ENCODE measurements at places on chromosomes 2 and 18. TPM values are rescaled to one million over a fixed set of nuclear protein-coding genes. Genes with fewer than 3 reads are reported as not detected.
A peak's percentile ranks its signal among the peaks of the same experiment; 100 is the strongest.

DNA sequence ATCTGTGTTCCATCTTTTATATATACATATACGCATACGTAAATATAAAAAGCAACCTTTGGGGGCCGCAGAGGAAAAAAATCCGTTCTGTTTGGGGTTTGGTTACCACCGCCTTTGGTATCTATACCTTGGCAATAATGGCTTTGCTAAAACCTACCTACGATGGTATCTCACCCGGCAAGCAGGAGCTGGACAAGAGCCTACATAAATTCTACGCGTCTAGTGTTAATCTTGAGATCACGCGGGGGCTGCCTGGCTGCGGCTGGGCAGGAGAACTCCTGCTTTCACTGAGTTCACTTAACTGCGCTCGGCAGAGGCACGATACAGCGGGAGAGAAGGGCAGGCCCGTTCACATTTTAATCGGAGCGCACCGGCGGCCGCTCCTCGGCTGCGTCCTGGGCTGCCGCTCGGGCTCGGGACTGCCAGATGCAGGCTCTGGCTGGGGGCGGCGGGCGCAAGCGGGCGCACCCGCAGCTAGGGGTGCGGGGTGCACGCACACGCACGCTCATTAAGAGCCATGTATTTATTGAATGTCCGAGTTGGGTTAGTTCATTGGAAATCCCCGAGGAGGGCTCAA is 1.7 kb upstream of the POU3F3 start:
- peaks cover 39% of the 10 kb centered on the region for H3K27me3 ChIP-seq
- peak overlapping the region; percentile 33 for H3K4me3 ChIP-seq
- peaks cover 50% of the 10 kb centered on the region for H3K4me1 ChIP-seq

- H3K4me3 ChIP-seq = no peak overlapping the region
- peak overlapping the region; percentile 71 for H3K27ac ChIP-seq
- H3K4me1 ChIP-seq = peaks cover 13% of the 10 kb centered on the region
- H3K36me3 ChIP-seq = no peaks in the 10 kb centered on the region
These were observed 30.6 kb downstream of the SOWAHC start for GRCh38 chr2:109644571-109645275.

The MC2R gene
- polyA plus RNA-seq = not detected

The CRYBA2 gene
- polyA plus RNA-seq = 1.2 TPM

The LIPG gene
- 2.5 TPM for polyA plus RNA-seq

DNA sequence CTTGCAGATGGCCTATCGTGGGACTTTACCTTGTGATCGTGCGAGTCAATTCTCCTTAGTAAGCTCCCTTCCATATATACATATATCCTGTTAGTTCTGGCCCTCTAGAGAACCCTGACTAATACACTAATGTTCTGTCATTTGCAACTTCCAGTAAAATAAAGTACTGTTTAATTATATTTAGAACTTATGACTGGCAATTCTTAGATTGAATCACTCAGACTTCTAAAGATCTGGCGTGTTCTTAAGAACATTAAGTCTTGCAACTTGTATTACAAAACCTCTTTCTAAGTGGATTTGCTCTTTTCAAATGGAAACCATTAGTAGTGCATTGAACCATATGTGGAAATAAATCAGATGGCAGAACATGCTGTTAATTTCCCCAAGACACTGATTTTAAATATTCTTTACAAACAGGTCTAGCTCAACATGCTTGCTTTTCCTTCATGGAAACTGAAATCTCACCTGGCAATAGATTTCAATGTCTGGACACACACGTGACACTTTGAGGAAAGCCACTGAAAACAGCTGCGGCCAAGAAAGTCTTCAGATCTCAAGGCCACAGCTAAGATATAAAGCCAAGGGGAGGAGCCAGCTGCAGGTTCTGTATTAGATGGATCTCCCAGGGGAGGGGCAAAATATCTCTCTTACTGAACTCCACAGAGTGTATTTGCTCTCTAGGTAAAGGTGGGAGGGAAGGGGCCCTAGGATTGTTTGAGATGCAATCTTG is 50.6 kb downstream of the PMAIP1 start:
- H3K4me3 ChIP-seq = no peak overlapping the region
- no peaks in the 10 kb centered on the region for H3K4me1 ChIP-seq
- no peak for DNase-seq
- no peaks in the 10 kb centered on the region for H3K27me3 ChIP-seq

The WDR12 gene
- polyA plus RNA-seq = 9.3 TPM

GRCh38 chr2:167844714-167845530 is 402.5 kb downstream of the STK39 start:
- DNase-seq = no peak
- H3K4me1 ChIP-seq = no peaks in the 10 kb centered on the region
- no peak overlapping the region for H3K27ac ChIP-seq
- no peaks in the 10 kb centered on the region for H3K36me3 ChIP-seq

The EML6 gene
- polyA plus RNA-seq = 1.3 TPM

- H3K27ac ChIP-seq = no peak overlapping the region
- H3K36me3 ChIP-seq = peaks cover 100% of the 10 kb centered on the region
- no peak overlapping the region for H3K4me3 ChIP-seq
- no peaks in the 10 kb centered on the region for H3K27me3 ChIP-seq
- H3K4me1 ChIP-seq = peaks cover 20% of the 10 kb centered on the region
- no peak for DNase-seq
These were observed 27.4 kb upstream of the SAG start for GRCh38 chr2:233280114-233280693.

GRCh38 chr2:170375192-170375591 is 197.2 kb downstream of the MYO3B start:
- no peak overlapping the region for H3K4me3 ChIP-seq
- no peak overlapping the region for H3K27ac ChIP-seq
- H3K36me3 ChIP-seq = no peaks in the 10 kb centered on the region

The DAW1 gene
- polyA plus RNA-seq = not detected

DNA sequence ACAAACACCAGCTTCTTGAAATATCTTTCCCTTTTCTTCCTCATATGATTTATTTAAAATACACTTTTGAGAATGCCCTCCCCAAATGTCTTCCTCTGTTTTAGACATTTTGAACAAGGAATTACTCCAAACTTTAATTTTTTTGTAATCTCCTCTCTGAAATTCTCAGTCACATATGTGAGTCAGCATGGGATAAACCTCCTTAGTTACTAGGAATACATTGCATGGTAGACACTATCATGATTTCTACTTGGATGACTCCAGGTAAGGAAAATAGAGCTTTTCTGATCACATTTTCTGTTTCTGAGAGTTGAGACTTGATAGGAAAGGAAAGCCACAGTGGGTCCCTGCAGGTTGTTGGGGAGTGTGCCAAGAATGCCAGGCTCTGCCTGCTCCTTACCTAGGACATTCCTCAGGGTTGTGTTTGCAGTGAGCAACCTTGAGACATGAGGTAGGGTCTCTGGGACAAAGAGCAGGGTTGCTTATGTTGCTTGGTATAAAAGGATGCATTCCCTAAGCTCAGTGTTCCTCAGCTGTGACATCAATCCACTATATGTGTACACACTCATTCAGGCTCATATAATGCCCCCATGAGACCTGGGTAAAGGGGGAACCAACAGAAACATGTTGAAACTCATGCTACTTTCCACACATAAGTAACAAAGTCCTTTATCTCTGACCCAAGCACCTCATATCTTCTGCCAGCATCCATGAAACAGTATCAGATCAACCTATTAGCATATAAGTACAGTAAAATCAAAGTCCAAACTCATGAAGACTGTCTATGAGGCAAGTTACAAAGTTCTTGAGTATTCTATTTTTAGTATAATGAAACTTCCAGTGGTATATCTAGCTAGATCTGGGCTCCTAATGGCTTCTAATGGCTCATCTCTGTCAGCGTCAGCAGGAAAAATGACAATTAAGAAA is 112.8 kb upstream of the SCN1A start:
- H3K4me3 ChIP-seq = no peak overlapping the region
- H3K27me3 ChIP-seq = no peaks in the 10 kb centered on the region
- H3K36me3 ChIP-seq = no peaks in the 10 kb centered on the region
- H3K27ac ChIP-seq = no peak overlapping the region
- DNase-seq = no peak
- no peaks in the 10 kb centered on the region for H3K4me1 ChIP-seq

DNA sequence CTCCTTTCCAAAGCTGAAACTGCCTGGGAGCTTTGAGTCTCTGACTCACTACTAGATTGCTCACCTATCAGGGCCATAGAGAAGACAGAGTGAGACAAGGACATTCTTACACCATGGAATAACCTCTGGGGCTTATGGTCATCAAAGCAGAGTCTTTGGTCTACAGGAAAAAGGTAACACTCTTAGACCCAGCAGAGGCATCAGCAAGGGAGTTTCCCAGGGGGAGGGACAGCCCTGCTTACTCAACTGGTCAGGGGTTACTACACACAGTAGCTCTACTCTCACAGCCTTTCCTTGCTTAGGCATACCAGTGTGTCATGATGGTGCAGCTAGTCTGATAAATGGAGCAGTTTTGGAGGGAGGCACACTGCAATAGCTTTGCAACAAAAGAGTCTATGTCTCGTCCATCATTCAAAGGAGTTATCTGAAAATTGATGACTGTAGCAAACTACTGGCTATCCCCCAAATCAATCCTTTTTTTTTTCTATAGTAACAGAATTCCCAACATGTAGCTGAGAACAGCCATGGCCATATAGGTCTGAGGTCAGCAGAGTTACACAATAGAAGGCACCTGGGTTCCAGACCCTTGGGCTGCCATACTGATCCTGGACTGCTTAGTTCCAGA is 22.4 kb upstream of the CD28 start:
- no peaks in the 10 kb centered on the region for H3K27me3 ChIP-seq
- H3K4me3 ChIP-seq = no peak overlapping the region
- peak overlapping the region; percentile 31 for H3K27ac ChIP-seq
- peaks cover 32% of the 10 kb centered on the region for H3K4me1 ChIP-seq
- H3K36me3 ChIP-seq = no peaks in the 10 kb centered on the region
- DNase-seq = peak; percentile 58

GRCh38 chr2:63819765-63820717 is 21.7 kb upstream of the UGP2 start:
- H3K36me3 ChIP-seq = no peaks in the 10 kb centered on the region
- no peak overlapping the region for H3K4me3 ChIP-seq
- DNase-seq = no peak
- peak overlapping the region; percentile 16 for H3K27ac ChIP-seq
- no peaks in the 10 kb centered on the region for H3K4me1 ChIP-seq

GRCh38 chr2:132252191-132252893 is 90.6 kb upstream of the ANKRD30BL start:
- peaks cover 3% of the 10 kb centered on the region for H3K27me3 ChIP-seq
- no peak overlapping the region for H3K27ac ChIP-seq
- DNase-seq = no peak
- no peaks in the 10 kb centered on the region for H3K36me3 ChIP-seq
- H3K4me1 ChIP-seq = peaks cover 10% of the 10 kb centered on the region
- no peak overlapping the region for H3K4me3 ChIP-seq

- DNase-seq = no peak
- no peak overlapping the region for H3K27ac ChIP-seq
- no peaks in the 10 kb centered on the region for H3K36me3 ChIP-seq
These were observed 127.7 kb downstream of the RHBDD1 start for GRCh38 chr2:226963528-226963927.

The CNTNAP5 gene
- polyA plus RNA-seq = not detected

DNA sequence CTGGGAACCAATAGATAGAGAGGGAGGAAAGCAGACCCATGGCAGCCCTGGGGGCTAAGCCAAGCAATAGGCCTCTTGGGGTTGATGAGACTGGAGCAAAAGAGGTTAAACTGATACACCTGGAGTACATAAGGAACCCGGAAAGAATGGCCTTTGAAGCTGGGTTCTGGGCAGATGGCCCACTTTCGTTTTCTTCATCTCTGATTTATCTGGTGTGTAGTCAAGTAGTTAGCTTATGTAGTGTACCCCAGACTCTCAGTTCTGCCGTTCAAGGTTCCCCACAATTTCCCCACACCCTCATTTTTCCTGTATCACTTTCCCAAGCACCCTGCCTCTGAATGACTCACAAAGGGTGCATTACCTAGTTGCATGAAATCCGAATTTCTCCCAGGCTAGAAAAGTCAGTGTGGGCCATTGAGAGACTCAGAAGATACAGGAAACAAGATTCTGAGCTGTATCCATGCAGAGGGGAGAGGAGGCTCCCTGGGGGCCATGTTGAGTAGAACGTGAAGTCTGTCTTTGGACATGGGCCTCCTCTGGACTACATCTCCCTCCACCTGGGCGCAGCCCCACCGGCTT is 235.0 kb downstream of the LOXHD1 start:
- H3K4me1 ChIP-seq = no peaks in the 10 kb centered on the region
- H3K4me3 ChIP-seq = no peak overlapping the region
- no peaks in the 10 kb centered on the region for H3K27me3 ChIP-seq
- no peak for DNase-seq
- H3K27ac ChIP-seq = no peak overlapping the region

DNA sequence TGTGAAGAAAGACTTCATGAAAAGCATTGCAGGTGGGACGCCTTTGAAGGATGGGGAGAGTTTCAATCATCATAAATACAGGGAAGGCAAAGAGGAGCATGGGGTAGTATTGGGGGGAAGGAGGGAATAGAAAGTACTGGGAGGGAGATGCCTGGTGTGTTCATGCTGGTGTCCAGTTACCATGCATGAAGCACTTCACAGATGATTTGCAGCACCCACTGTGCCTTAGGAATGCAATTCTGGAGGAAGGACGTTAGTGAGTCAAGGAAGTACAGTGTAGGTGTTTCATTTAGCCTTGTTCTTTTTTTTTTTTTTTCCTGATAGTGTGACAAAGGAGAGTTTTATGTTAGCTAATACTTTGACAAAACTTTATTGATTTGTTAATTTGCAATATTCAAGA is 36.8 kb downstream of the ADAM23 start:
- no peak overlapping the region for H3K4me3 ChIP-seq
- no peak overlapping the region for H3K27ac ChIP-seq
- no peak for DNase-seq
- no peaks in the 10 kb centered on the region for H3K36me3 ChIP-seq

DNA sequence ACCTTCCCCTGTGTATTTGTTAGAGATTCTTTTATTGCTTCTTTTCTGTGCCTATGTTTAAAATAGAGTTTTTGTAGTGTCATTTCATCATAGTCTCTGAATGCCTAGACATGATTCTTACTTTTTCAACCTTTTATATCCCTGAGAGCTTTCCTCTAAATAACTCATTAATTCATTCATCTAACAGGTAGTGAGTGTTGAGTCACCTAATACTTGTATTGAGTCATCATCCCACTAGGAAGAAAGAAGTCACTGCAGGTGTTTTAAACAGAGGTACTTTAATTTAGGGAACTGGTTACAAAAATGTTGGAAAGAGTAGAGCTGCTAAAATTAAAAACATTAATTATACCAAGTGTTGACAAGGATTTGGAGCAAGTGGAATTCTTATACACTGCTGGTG is 18.5 kb upstream of the NMS start:
- no peak overlapping the region for H3K27ac ChIP-seq
- H3K36me3 ChIP-seq = no peaks in the 10 kb centered on the region
- no peaks in the 10 kb centered on the region for H3K27me3 ChIP-seq
- no peaks in the 10 kb centered on the region for H3K4me1 ChIP-seq

- no peak overlapping the region for H3K27ac ChIP-seq
- no peaks in the 10 kb centered on the region for H3K4me1 ChIP-seq
- no peak overlapping the region for H3K4me3 ChIP-seq
- no peak for DNase-seq
- no peaks in the 10 kb centered on the region for H3K36me3 ChIP-seq
These were observed 67.3 kb upstream of the SPOPL start for GRCh38 chr2:138433995-138434951.
